Renal pelvis (tissue), 12 donors: ENCODE measurements at places on chromosomes 1 and 21. TPM values are rescaled to one million over a fixed set of nuclear protein-coding genes. Genes with fewer than 3 reads are reported as not detected.

- no peak for DNase-seq
Observed at GRCh38 chr1:177023249-177023648, 141.3 kb downstream of the ASTN1 start.

DNA sequence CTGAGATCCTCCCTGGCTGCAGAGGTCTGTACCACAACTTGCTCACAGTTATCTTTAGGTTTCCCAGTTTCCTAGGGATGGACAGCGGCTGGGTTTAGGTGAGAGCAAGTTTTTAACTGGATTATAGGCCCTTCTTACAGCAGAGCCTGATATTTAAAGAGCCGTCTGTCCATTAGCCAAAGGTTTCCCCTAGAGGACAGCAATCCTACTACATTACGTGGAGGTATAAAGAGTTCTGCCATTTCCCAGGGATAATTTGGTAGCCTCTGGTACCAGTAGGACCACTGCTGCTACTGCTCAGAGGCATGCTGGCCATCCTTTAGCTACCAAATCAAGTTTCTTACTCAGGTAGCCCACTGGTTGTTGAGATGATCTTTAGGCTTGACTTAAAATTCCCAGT, 21.9 kb upstream of the FCGR2A start:
- no peak for DNase-seq

DNA sequence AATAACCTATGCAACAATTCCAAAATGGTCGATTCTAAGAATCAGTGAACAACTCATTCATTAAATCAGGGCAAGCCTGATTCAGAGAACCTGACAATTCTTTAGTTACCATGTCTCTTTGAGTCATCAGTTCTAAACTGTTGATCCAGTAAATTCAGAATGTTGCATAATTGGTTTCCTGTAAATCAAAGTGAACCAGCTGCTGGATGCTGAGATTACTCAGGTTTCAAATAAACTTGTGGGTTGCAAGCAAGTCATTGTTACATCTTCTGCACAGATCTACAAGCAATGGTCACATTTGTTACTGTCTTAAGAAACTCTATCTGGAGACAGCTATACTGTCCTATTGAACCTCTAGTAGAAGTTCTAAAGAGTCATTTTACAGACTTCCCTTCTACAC, 16.5 kb downstream of the PLA2G2D start:
- DNase-seq, result no peak

The LDLRAD1 gene
- polyA plus RNA-seq, result not detected

DNA sequence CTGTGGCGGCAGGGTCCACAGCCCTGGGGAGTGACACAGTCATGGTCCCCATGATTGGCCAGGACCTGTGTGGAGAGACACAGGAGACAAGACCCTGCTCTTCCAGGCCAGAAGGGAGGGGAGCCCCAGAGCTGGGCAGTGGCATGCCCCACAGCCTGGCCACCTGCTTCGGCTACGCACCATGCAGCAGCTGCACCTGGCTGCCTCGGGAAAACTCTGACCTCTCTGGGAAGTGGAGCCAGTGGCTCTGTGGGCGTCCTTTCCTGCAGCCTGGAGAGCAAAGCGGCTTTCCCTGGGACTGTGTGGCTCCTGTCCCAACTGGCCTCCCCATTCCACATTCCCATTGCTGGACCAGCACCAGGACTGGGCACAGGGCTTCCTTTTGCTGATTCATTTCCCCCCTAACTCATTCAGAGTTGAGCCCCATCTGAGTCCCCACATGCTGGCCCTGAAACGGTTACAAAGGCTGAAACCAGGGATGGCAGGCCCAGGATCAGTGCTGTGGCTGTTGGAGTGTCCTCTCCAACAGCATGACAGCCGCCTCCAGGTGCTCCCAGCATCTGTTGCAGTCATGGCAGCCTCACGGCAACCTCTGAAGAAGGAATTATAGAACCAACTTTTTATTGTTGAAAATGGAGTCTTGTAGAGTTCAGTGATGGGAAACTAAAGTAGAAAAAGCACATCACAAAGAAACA, 15.0 kb downstream of the OXCT2 start:
- no peak for DNase-seq
